ENCODE measurements at places on chromosomes 12 and 14.

- H3K4me3 ChIP-seq, result no peak overlapping the region
- no peak overlapping the region for H3K27ac ChIP-seq
- no peaks in the 10 kb centered on the region for H3K4me1 ChIP-seq
- DNase-seq, result no peak
- no peaks in the 10 kb centered on the region for H3K36me3 ChIP-seq
Observed at GRCh38 chr12:67457136-67457535, 188.0 kb downstream of the CAND1 start.

- peak overlapping the region; percentile 93 for H3K27ac ChIP-seq
- DNase-seq, result peak; percentile 73
- H3K36me3 ChIP-seq, result no peaks in the 10 kb centered on the region
- peak overlapping the region; percentile 84 for H3K4me3 ChIP-seq
- peaks cover 52% of the 10 kb centered on the region for H3K4me1 ChIP-seq
Observed at GRCh38 chr12:116276652-116277466, 634 bp downstream of the MED13L start.

DNA sequence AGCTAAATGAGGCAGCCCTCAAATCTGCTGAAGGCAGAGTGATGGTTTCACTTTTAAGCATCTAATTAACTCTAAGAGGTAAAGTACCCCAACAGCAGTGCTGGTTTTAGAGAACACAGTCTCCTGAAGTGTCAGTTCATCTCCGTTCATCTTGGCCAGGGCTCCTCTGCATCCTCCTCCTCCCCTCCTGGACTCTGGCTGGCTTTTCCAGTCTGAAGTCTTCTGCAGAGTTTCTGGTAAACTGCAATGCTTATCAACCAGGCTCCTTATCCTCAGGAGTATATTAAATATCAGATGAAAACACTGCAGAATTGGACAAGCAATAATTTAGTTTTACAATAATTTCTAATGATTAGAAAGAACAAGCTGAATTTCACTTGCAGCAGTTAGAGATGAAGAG, 115.4 kb downstream of the GTF2A1 start:
- H3K27ac ChIP-seq, result no peak overlapping the region
- no peak for DNase-seq
- H3K27me3 ChIP-seq, result no peaks in the 10 kb centered on the region

- peaks cover 13% of the 10 kb centered on the region for H3K36me3 ChIP-seq
- H3K4me1 ChIP-seq, result no peaks in the 10 kb centered on the region
- H3K27ac ChIP-seq, result no peak overlapping the region
- DNase-seq, result no peak
Observed at GRCh38 chr12:106492857-106493256, 89.9 kb upstream of the RFX4 start.

DNA sequence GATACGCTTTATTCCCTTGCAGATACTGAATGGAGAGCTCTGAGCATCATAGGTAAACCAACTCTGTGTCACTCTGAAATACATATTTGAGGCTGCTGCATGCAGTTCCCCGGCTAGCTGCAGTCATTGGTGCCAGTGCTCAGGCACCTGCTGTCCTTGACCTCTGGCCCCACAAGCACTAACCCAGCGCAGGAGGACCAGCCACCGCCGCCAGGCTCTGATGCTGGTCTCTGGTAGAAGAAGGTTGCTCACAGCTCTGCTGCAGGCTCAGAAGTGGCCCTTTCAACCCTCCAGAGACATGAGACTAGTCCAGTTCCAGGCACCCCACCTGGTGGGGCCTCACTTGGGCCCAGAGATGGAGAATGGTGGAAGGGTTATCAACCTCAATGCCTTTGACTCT, 34.5 kb upstream of the PTPRB start:
- no peaks in the 10 kb centered on the region for H3K36me3 ChIP-seq
- H3K27me3 ChIP-seq, result no peaks in the 10 kb centered on the region
- H3K4me1 ChIP-seq, result no peaks in the 10 kb centered on the region
- no peak overlapping the region for H3K27ac ChIP-seq
- no peak for DNase-seq
- no peak overlapping the region for H3K4me3 ChIP-seq
